ENCODE measurements at places on chromosomes 13 and 19.

DNA sequence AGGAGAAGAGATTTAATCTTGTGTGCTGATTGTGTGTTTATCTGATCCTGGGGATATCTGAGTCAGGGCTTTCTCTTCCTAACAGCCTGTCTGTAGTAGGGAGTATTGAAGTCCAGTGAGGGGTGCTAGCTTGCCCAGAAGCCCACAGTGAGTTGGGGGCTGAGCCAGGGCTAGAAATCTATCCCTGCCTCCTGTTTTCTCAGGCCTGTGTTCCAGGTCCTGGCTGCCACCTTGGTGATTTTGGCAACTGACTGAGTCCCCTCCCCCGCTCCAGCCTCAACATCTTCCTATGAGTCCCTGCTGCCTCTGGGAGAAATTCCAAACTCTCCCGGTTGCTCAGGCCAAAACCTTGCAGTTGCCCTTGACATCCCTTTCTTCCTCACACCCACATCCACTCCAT lies 7.7 kb upstream of the NOVA2 start:
- DNase-seq = no peak

DNA sequence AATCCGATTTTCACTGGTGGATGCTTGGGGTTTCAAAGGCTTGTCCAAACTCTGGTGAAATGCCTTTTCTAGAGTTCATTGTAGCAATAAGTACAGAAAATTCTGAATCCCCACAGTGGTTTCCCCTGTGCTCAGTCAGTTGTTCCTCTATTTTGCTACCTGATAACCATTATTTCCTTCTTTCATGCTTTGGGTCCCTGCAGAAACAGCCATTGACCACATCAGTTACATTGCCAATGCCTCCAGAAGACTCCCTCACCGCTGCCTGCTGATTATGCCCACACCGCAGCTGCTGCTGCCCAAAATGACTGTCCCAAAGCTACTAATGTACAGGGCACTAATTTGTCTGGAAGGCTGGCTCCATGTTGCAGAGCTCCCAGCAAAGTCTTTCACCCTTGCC lies 517.3 kb downstream of the KLF12 start:
- DNase-seq = no peak

DNA sequence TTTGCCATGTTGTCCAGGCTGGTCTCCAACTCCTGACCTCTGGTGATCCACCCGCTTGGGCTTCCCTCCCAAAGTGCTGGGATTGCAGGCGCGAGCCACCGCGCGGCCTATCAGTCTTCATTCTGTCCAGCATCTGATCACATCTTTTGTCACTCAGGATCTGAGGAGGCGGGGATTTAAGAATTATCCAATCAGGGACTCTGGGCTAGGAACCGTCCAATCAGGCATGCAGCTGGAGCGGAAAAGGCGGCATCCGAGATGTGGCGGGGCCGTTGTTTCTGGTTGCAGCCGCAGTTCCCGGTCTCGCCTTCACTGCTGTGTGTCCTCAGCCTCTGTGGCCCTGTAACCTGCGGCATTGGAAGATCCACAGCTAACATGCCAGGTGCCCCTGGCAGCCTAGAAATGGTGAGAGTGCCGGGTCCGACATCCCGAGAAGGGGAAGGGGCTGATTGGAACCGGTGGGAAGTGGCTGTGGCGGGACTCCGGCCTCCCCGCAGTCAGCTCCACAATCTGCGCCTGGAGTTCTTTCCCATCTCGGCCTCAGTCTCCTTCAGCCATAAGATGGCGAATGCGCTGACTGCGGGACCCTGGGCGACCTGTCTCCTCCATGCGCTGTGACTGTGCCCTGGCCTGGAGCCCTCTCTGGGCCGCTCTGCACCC lies at the start of gene ZNF729:
ZNF729 (plus strand) TSS at position 291 of the 660 bp plus-strand sequence; CDS start at position 376, 85 bp downstream.
- no peak for DNase-seq

DNA sequence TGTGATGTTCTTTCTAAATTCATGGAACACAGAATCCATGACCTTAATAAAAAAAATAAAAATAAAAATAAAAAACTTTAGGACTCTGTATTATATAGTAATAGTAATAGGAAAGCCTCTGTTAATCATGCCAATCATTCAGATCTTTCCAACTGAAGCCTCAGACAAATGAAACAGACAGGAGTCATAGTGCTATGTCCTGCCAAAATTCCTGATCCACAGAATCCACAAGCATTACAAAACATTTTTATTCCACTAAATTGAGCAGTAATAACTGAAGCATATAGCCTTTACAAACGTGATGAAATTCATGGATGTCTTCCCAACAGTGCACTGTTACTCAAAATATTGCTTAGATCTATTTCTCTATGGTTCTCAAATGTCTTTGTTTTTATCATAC lies 820.6 kb upstream of the PCDH9 start:
- no peak for DNase-seq

DNA sequence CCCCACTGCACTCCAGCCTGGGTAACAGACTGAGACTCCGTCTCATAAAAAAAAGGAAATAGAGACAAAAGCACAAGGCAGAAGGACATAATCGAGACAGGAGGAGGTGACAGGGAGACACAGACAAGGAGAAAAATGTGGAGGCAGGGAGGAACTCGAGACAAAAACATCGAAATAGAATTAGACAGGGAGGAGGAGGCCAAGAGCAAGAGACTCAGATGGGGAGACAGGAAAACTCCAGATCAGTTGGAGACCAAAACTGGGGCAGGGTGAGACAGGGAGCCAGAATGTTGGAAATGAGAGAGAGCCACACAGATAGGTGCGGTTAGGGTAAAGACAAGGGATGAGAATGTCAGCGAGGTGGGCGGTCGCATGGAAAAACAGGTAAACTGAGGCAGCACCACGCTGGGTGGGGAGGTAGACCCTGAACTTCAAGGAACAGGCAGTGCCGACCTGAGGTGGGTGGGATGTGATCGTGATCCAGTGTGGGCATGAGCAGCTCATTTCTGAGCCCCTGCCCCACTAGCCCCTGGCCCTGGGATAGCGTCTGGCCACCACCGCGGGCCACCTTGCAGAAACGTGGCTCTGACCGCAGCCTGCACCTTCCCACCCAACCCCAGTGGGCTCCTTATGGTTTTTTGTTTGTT lies 15.2 kb downstream of the CYTH2 start:
- no peak for DNase-seq

DNA sequence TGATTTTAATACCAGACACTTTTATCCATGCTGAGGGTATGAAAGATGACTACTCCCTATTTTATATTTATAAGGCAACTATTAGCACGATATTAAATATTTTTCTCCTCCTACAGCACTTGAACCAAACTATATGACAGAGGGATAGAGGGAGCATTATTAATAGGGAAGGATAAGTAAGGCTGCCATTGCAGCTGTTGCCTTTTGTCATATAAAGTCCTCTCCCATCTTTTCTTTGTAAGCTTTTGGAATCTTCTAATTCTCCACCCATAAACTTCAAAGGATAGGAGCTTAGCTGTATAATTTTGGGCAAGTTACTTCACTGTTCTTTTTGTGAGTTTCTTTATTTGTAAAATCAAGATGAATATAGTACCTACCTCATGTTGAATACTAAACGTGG lies 95.4 kb downstream of the ZMYM2 start:
- no peak for DNase-seq

DNA sequence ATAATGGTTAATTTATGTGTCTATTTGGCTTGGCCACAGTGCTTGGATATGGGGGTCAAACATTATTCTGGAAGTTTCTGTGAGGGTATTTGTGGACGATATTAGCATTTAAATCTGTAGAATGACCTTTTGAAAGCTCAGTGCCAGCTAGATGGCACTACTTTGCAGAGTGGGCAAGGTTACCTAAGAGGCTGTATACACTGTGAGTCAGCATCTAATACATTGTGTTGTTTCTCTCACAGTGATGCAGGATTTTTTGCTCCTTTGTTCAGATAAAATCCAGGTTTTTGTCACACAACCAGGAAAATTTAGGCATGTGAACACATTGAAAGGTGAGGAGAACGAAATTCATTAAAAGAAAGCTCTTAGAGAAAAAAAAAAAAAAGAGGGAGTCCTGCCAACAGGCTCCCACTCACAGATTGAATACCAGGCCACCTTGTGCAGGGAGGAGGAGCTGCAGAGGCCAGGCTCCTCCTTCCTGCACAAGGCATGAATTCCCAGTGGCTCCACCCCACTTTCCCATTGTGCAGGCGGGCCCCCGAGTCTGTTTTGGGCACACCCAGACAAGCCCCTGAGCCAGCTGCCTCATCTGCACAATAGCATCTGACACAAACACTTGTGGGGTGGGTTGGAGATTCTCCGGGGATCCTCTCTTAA lies 551.0 kb upstream of the ATXN8OS start:
- DNase-seq = no peak

GRCh38 chr19:18741124-18742121 lies 49.7 kb downstream of the COMP start:
- no peak for DNase-seq

- no peak for DNase-seq
Measured at GRCh38 chr13:36822785-36823184, 3.8 kb downstream of the RFXAP start.

- DNase-seq = no peak
Measured at GRCh38 chr13:59337070-59337469, 826.7 kb downstream of the DIAPH3 start.

DNA sequence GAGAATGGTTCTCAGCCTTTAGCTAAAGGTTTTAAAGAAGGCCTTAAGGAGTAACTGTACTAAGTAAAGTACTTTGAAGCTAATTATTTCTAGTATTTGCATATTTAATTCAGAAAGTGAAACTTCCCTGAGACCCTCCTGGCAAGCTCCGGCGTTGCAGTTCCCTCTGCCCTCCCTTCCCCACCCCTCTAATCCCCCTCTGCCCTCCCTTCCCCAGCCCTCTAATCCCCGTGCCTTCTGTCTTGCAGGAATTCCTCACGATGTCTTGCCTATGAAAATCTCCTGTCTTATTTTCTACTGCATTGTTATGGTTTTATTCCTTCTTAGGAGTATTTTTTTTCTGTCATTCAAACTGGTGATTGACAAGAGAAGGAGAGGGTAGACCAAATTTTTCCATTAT lies 236.9 kb downstream of the COL4A1 start:
- DNase-seq = no peak

GRCh38 chr19:913080-913748 lies at the start of gene R3HDM4:
R3HDM4 (minus strand) TSS chr19:913219; CDS start chr19:913157, 62 bp downstream.
- DNase-seq = no peak

GRCh38 chr19:3658870-3659745 lies 32.5 kb upstream of the CACTIN start:
- DNase-seq = no peak

GRCh38 chr13:20128459-20128931 lies 32.4 kb downstream of the GJA3 start:
- no peak for DNase-seq

DNA sequence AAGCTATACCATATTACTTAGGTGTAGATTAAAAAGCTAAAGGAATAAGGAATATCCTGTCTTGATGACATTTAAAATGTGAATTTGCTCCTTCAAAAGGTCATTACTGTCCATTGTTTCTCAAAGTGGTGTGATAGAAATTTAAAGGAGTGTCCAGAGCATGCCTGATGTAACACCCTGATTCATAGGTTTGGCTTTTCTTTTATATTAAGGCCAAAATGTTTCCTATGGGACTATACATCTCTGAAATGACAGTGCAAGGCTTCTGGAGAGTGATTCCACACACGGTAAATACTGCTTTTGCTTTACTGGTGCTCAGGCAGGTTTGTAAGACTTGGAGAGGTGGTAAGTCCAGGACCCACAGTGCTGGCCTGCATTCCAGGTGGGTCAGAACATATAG lies 289.9 kb downstream of the RFC3 start:
- DNase-seq = no peak

DNA sequence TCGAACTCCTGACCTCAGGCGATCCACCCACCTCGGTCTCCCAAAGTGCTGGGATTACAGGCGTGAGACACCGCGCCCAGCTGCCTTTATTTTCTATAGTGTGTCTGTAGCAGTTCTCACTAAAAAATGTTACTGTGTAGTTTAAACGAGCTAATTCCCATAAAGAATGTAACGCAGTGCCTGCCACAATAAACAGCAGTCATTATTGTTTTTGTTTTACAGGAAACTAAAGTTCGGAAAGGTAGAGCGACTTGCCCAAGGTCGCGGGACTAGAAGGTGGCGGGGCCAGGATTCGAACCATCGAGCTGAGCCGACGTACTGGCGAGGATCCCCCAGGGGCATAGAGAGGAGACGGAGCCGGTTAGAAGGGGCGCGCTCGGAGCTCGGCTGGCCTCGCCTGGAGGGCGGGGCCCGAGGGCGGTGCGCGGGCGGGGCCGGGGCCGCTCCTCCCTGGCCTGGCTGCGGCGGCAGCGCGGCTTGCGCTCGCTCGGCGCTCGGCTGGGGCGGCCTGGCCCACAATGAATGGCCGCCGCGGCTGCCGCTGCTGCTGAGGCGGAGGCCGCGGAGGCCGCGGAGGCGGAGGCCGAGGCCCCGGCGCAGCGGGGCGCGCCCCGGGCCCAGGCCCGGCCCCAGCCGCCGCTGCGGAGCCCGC lies at the start of gene NACC1:
NACC1 (plus strand) TSS at position 493 of the 652 bp plus-strand sequence. CDS start 16,944 bp downstream, outside the sequence.
- peak; percentile 77 for DNase-seq

GRCh38 chr13:114144606-114145244 lies 12.3 kb upstream of the RASA3 start:
- DNase-seq = no peak

GRCh38 chr13:46317120-46317519 lies 69.9 kb downstream of the RUBCNL start:
- DNase-seq = no peak

GRCh38 chr13:112715210-112715609 lies 25.4 kb downstream of the ATP11A start:
- DNase-seq = no peak

DNA sequence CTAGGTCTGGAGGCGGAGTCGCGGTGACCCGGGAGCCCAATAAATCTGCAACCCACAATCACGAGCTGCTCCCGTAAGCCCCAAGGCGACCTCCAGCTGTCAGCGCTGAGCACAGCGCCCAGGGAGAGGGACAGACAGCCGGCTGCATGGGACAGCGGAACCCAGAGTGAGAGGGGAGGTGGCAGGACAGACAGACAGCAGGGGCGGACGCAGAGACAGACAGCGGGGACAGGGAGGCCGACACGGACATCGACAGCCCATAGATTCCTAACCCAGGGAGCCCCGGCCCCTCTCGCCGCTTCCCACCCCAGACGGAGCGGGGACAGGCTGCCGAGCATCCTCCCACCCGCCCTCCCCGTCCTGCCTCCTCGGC lies at the start of gene SLC5A5:
SLC5A5 (plus strand) TSS at position 68 of the 373 bp plus-strand sequence. CDS start 375 bp downstream, outside the sequence.
- no peak for DNase-seq

DNA sequence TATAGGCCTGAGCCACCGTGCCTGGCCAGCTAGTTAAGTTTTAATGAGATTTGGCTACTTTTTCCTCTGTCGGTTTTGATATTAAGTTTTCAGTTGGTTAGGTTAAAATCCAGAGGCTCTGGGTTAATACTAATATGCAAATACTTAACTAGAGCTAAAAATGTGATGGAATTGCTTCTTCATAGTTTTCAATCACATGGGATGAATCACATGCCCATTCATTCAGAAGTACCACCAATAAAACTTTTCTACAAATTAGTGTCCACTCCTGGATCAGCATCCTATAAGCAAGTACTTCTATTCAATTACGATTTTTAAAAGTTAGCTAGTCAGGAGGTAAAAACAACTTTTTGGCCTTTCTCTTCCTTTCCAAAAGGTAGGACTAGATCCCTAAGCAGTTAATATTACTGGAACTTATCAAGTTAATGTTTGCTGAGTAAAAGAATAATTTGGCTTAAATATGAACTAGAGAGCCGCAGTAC lies 4.3 kb downstream of the SLC25A30 start:
- no peak for DNase-seq
